H7 (cell line): ENCODE measurements at places on chromosomes 1 and 21.

DNA sequence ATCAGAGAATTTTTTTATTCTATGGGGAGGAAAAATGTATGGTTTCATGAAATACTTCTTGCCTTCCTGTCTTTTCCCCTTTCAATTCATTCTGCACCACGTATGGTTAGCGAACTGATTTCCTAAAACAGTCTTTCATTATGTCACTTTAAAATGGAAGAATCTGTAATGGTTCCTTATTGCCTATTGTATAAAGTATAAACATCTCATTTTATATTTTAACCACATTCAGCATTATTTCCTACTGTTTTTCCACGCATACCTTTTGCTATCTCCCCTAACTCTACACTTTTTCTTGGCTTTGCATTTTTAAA, 232.3 kb upstream of the B3GALT2 start:
- DNase-seq = no peak

- peak; percentile 63 for DNase-seq
These were observed 9.8 kb upstream of the COL6A1 start for GRCh38 chr21:45971616-45972352.

GRCh38 chr1:91511386-91511785, 10.7 kb downstream of the CDC7 start:
- no peak for DNase-seq

DNA sequence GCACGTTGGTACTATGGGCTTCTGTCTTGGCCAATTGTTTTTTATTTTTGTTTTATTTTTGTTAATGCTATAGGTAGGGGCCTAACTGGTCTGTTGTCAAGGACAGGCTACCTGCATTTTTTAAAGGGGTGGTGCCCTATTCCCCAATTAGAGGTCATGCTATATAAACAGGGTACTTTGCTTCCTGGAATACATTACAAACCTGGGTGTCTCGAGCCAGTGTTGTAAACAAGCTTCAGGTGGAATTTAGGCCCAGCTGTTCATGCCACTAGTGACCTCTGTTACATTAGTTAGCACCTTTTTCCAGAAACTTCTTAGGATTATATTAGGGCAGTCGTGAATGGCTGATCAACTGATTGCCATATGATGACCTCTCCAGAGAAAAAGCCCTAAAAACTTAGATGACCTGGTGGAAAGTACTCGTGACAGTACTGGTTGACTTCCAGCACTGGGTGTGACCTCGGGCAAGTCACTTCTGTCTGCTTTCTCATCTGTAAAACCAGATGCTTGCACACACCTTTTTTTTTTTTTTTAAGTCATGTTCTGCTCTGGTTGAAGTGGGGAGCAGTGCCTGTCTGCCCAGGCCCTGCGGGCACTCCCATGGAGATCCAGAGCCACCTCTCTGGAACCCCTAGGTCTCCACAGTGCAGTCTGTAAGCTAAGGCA, 46.5 kb downstream of the ELK4 start:
- no peak for DNase-seq

GRCh38 chr1:30029677-30030076, 693.7 kb downstream of the MATN1 start:
- DNase-seq = no peak

DNA sequence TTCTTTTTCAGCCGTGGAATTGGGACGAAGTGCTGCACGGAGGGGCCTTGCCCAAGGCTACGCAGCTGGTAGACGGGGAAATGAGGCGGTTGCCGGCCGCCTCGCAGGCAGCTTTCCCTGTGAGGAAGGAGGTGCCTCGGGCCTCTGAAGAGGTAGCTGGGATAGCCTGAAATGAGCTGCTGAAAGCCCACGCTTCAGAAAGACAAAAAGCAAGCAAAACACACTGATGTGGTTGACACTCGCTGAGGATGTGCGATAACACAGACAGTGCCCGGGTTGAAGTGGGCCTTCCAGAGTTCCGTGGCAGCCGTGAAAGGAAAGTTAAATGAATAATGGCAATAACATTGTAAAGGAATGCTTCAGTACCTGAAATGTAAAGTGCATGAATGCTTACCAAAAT, 47.2 kb downstream of the S1PR1 start:
- no peak for DNase-seq

GRCh38 chr21:29376556-29376955, 77.8 kb downstream of the BACH1 start:
- peak; percentile 60 for DNase-seq

DNA sequence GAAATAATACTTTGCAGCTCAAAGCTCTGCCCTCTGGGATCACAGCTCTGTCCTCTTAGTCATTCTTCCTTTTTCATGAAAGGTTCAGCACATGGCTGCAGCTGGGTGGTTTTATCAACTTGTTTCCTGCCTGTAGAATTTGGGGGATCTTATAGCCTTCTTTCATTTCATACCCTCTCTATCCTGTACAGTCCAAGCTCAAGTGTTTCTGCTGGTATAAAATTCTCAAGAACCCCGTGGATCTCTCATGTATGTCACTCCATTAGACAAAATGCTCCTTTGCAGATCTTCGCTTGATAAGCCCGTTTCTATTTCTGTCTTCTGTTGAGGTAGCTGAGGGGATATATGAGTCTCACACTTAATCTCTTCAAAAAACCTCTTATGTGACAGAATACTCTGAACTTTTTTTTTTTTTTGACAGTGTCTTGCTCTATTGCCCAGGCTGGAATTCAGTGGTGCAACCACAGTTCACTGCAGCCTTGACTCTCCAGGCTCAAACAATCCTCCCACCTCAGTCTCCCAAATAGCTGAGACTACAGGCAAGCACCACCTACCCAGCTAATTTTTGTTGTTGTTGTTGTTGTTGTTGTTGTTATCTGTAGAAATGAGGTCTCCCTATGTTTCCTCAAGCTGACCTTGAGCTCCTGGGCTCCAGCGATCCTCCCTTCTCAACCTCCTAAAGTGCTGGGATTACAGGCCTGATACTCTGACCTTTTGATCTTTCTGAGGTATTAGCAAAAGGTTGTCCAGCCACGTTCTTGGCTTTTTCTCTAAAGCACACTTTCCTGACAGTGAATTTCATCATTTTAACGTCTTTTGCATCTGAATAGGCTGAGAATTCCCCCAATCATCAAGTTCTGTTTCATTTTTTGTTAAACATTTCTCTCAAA, 24.6 kb upstream of the COL9A2 start:
- DNase-seq = no peak

DNA sequence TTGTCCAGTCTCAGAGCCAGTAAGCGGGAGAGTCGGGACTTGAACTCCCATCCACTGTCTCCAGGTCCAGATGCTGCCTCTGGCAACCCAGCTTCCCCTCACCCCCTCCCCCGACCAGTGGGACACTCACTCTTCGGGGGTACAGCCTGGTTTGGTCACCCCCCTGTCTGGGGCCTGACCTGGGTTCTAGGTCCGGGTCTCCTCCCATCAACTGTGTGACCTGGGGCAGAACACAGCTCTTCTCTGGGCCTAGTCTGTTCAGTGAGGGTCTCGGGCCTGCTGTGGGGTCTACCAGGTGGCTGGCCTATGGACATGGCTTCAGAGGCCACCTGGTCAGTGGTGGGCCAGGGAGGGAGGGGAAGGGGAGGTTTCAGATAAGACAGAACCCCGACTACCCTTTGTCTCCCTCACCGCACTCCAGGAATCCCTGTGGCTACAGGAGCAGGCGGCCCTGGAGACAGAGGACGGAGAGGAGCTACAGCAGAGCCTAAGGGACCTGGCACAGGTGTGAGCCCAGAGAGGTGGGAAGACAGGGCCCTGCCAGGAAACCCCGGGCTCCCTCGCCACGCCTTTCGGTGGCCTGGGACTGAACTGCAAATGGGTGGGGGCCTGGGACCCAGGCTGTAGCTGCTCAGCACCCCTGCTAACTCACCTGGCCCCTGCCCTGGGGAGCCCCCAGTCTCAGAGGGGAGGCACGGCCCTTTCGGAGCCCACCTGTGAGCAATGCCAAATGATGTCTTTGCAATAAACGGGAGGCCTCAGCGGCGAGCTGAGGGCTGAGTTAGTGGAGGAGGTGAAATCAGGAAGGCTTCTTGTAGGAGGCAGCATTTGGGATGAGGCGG, 4.1 kb upstream of the NBPF3 start:
- peak; percentile 33 for DNase-seq

- DNase-seq = no peak
These were observed 54.2 kb upstream of the ETS2 start for GRCh38 chr21:38751379-38752050.

DNA sequence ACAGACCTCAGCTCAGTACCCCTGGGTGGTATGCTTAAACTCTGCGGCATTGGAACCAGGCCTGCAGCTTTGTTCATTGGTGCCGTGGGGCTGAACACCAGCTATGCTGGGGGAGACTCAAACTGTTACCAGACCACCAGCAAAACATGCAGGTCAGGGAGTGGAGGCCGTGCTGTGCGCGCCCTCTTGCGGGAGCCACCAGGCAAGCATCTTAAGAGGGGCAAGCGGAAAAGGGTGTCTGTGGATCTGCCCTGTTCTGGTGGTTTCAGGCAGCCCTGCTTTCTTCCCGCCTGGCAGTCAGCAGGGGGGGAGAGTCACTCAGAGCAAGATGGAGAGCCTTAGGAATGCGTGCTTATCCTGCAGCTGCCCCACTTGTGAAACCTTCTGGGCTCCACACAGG, 276.9 kb upstream of the ZRANB2 start:
- peak; percentile 18 for DNase-seq

GRCh38 chr1:119587341-119587740, 60.7 kb downstream of the ZNF697 start:
- DNase-seq = no peak

DNA sequence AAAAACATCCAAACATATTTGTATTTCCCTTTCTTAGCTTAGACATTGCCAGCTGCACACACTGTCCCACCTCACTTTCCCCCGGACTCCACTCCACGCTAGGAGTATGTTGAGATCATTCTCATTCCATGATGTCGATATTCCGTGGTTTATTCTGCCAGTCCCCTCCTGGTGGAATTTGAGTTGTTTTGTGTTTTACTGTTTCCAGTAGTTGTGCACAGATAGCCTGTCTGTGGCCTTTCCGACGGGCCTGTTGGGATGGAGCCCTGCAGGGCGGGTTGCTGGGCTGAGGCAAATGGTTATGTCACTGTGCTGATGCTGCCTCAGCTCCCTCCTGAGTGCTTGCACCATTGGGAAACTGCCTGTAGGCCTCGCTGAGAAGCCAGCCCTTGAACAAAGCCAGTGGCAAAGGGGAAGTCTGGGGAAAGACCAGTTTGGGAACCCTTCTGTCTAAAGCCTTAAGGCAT, 12.8 kb downstream of the TRAPPC10 start:
- DNase-seq = peak; percentile 56

DNA sequence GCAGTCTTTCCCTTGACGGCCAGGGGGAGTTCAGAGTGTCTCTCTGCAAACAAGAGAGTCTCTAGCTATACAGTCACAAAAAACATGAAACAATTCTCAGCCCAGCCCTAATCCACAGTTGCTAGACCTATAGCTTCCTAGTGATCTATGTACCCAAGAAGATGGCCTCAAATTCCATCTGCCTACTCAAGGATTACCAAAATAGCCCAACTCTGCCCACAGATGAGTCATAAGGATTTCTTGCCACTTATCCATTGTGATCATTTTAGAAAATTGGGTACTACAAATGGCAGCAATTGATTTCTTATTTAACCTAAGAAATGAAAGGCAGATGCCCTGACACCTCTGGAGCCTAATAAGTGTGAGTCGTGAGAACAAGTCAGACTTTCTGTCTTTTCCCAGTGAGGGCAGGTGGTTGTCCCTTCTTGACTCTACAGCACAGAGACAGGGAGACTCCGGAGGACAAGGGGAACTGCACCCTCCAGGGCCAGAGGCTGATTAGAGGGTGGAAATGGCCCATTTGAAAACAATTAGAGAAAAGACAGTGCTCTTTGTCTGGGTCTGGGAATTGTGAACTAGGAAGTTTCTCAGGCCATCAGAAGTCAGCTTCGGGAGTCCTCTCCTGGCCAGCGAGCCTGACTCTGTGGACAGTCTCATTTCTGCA, 65.4 kb downstream of the ABCA4 start:
- DNase-seq = no peak

DNA sequence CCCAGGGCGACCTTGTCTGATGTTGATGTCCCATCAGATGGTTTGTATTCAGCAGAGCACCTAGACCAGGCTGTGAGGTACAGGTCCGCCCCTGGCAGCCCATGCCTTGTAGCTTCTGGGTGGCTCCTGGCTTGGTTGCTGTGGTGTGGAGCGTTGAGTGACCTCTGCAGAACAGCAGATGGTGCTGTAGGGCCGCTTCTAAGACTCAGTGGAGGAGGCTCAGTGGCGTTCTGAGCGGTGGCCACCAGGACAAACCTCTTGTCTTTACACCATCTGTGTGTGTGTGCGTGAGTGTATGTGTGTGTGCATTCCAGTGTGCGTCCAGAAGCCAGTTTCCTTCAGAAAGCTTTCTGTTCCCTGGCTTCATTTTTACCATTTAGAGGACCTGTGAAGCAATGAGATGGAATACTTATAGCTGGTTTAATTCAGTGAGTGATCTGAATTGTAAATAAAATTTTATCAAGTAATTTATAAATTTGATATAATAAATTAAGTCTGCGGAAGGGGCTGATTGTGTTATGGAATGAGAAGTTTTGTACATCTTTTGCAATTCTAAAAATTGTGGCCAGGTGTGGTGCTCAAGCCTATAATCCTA, 66.1 kb downstream of the ADARB1 start:
- peak; percentile 92 for DNase-seq

DNA sequence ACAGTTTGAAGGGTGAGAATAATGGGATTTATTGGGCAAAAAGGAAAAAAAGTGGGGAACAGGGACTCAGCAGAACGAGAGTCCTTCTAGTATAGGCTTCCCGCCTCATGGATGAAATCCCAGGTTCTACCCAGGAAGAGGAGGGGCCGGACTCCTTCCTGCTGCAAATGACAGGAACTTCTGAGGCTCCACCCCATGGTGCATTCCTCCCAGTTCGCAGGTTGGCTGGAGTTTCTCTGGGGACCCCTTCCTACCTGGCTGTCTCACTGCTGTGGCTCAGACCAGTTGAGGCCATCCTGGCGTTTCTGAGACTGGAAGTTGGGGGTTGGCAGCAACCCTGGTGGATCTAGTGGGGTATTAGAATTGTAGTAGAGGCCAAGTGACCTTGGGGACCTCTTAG, 27.5 kb downstream of the CNIH3 start:
- DNase-seq = no peak

DNA sequence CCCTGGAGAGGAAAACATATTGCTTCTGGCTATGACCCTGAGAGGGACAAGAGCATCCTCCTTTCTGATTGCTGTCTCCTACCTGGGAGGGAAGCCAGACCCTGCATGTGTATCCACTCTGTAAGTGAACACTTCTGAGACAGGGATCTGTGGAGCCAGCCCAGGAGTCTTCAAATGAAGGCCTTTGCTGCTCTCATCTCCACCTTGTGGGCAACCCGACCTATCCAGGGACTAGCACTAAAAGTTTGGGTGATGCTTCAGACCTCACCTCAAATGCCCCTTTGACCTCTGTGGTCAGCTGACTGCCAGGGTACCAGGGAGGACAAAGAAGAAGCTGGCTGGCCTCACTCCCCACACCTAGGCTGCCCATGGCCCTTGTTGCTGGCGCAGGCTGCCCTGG, 64.7 kb downstream of the KCND3 start:
- DNase-seq = no peak
